Stimulated activated naive CD8-positive, alpha-beta T cell treated with anti-CD3 and anti-CD28 coated beads, Interleukin-15, Interleukin-2, amounts not matched to agents 100 U/mL and 50 U/mL, for 24 hours (primary cell): ENCODE measurements at places on chromosomes 16 and 17.

DNA sequence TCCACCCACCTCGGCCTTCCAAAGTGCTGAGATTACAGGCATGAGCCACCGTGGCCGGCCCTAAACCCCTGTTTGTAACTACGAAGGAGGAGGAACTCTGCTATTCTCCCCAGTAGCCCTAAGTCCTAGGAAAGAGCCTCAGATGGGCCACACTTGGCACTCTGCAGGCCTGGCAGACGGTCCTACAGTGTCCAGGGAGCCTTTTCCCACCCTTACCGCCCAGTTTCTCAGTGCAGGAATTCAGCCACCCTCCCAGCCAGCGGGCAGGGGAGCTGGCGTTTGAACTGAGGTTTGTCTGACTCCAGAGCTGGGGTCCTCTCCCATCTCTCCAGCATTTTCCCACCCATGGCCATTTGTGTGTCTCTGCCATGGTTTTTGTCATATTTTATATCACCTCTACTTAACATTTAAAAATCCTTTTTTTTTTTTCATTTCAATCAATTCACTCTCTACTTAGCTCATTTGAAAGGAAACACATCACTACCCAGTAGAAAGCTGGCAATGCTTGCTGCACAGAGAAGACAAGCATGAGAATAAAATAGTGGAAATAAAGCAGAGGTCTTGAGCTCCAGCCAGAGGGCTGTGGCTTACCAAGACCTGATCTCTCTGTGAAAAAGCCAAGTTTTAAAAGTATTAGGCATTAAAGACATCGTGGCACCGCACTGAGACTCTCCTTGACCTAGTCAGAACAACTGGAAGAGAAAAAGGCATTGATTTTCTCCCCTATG lies 34.9 kb downstream of the BCO1 start:
- DNase-seq, result no peak

- DNase-seq, result no peak
Measured at GRCh38 chr17:50127697-50128361, 2.1 kb downstream of the SAMD14 start.

DNA sequence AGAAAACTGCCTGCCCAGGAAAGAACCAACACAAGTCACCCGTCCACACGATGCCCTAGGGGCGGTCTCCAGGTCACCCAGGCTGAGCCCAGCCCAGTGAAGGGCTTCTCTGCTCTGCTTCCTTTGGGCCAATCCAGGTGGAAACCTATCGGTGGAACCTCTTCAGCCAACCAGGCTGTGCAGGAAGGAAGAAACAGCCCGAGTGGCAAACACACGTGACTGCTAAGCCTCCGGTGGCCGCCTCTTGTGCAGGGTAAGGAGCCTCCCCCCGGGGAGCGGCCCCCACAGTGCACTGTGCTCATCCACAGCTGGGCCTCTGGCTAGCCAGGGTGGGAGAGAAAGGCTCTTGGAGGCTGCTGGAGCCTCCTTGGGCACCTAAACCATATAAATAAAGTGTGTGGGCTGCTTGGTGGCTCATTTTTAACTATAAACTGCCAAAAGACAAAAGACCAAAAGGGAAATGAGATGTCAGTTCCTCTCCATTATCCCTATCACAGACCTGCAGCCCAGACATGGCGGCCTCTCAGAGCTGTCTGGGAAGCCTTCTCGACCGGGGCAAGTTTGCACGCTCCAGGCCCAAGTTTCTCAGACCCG lies 2.4 kb downstream of the RTN4RL1 start:
- DNase-seq, result no peak

DNA sequence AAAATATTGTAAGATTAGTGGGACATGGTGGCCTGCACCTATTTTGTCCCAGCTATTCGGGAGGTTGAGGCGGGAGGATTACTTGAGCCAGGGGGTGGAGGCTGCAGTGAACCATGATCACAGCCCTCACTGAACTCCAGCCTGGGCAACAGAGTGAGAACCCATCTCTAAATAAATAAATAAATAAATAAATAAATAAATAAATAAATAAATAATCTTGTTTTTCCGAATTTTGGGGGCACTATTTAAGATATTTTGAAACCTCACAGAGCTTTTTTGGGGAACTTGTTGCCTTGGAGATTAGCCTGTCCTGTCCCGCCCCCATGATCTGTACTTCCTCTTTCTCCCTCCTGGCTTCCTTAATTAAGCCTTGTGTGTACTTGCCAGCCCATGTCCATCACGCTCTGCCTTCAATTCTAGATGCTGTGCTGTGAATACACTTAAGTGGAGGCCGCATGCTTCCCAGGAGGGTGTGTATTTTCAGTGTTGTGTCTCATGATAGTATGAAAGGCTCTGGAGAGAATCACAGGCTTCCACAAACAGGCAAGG lies 4.4 kb downstream of the LGALS9 start:
- no peak for DNase-seq

GRCh38 chr16:87765776-87766484 lies at the start of gene KLHDC4:
Gene KLHDC4 (minus strand): TSS chr16:87765986. CDS start chr16:87765890, 96 bp downstream.
- peak; percentile 92 for DNase-seq

DNA sequence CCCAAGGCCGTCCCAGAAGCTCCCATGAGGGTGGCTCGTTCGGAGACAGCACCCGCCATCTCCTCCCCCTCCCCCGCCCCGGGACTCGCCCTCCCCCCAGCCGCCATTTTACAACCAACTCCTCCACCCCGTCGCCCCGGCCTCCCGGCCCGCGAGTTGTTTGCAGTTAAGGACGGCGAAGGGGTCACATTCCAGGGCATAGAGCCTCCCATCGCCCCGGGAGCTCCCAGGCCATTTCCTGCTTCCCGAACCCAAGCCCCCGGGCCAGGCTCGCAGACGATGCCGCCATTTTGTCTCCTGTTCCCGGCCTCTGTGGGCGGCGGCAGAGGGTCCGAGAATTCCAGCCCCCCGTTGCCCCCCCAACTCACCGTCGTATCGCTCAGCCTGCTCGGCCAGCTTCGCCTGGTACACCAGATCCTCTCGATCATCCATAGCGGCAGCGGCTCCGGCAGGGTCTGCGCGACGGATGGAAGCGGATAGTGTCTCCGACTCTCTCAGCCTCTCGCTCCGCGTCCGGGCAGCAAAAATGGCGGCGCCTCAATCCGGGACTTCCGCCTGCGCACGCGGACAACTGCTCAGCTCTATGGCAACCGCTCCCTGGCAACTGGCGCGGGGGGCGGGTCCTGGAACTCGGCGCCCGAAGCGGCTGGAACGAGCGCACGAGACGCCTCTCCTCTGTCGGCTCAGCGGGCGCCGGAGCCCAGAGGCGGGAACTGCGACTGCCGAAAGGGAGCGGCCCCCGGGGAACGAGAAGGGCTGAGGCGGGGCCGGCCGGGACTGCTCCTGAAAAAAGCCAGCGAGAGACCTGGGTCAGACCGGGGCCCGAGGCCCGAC lies at the start of gene YWHAE:
Gene YWHAE, minus strand, starts transcription at position 544 of the 834 bp plus-strand sequence. Its CDS starts 112 bp downstream, at position 432.
- peak; percentile 98 for DNase-seq

DNA sequence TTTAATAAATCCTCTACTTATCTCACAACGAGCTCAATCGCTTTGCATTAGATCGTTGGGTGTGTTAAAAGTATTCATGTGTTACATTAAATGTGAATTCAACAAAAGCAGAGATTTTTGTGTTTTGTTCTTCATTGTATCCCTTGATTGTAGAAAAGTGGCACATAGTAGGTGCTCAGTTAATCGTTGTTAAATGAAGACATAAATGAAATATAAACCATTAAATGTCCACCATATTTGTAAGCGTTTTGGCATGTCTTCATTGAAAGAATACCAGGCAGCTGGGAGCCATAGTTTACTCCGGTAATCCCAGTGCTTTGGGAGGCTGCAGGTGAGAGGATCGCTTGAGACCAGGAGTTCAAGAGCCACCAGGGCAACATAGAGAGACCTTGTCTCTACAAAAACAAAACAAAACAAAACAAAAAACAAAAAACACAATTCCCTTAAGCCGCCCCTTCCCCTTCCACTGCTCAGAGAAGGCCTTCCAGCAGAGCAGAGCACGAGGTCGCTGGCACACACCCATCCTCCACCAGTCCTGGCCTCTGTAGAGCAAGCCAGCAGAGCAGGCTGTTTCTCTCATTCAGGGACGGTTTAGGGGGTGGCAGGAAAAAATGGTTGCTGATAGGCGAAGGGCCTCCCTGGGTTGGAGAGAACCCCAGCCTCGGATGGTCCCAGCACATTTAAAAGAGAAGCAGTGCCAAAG lies 673 bp upstream of the CHD9 start:
- DNase-seq, result no peak

GRCh38 chr17:50199211-50199802 lies 2.1 kb downstream of the COL1A1 start:
- DNase-seq, result no peak

DNA sequence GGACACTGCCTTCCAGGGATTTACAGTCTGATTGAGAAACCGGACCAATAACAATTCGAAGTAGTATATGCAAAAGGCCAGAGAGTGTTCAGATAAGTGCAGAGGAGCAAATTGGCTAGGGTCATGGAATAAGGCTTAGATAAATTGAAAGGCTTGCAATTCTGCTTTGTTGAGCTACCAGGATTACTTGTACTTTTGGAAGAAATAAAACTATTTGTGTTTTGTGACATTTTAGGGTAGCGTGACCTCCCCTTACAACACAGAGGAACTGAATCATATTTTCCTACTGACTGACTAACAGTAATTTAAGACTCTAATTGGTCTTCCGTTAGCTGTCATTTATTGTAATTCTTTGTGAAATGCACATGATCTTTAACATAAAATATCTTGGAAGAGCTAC lies 104.7 kb downstream of the PITPNC1 start:
- DNase-seq, result no peak

GRCh38 chr17:67578142-67578457 lies 139.6 kb upstream of the NOL11 start:
- DNase-seq, result no peak

DNA sequence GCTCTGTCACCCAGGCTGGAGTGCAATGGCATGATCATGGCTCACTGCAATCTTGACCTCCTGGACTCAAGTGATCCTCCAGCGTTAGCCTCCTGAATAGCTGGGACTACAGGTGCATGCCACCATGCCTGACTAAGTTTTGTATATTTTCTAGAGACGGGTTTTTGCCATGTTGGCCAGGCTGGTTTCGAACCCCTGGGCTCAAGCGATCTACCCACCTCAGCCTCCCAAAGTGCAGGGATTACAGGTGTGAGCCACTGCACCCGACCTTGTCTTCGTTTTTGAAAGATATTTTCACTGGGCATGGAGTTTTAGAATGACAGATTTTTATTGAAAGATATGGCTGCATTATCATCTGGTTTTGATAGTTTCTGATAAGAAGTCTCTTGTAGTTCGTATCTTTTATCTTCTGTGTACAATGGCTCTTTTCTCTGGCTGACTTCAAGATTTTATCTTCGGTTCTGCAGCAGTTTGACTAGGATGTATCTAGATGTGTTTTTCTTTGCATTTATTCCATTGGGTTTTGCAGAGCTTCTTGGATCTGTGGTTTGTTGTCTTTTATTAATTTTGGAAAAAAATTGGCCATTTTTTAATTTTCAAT lies 14.6 kb downstream of the ADGRG5 start:
- DNase-seq, result no peak

GRCh38 chr17:83155128-83156121 lies 76.0 kb downstream of the METRNL start:
- DNase-seq, result peak; percentile 45

- no peak for DNase-seq
Measured at GRCh38 chr16:56980792-56981724, 8.3 kb upstream of the NLRC5 start.

DNA sequence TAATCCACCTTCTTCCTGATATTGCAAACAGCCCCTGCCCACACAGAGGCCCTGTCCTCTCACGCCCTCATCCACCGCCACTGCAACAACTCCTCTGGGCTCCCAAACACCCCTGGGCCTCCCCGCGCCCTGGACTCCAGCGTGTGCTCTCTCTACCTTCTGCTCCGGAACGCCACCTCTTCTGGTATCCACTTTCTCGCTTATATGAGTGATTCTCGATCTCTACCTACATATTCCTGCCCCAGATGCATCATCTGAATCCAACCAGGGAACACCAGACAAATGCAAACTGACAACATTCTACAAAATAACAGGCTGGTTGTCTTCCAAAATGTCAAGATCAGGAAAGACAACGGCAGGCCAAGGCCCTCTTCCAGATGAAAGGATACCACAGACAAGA lies 19.0 kb downstream of the CAMKK1 start:
- no peak for DNase-seq

DNA sequence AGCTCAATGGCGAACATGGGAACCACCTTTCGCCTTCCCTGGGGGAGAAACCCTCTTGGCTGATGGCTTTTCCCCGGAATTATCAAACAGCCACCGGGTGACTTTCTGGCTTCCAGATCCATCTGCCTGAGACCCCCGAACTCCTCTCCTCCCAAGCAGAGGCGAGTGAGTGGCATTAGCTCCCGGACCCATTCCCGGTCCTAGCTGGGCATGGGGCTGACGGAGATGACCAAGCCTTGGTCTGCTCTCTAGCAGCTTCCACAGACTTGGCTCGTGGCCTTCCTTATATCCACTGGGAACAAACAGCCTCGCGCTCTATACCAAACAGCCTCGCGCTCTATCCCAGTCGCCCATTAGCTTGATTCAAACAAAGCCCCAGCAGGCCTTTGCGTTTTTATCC lies 62.4 kb downstream of the CCDC182 start:
- no peak for DNase-seq

GRCh38 chr17:79715098-79715942 lies 15.4 kb upstream of the ENPP7 start:
- DNase-seq, result no peak

DNA sequence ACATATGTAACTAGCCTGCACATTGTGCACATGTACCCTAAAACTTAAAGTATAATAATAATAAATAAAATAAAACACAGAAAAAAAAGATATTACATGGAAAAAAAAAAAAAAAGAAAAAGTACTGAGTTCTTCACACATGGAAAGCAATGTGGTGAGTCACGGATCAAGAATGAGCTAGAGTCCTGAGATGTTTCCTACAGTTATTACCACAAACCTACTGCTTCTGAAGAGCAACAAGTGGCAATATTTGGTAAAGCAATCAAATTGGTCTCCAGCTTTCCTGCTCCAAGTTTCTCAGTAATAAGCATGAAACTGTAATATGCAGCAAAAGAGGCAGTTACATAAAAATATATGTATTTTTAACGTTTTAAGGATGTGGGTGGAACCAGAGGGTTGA lies 223.3 kb upstream of the SALL1 start:
- DNase-seq, result no peak

DNA sequence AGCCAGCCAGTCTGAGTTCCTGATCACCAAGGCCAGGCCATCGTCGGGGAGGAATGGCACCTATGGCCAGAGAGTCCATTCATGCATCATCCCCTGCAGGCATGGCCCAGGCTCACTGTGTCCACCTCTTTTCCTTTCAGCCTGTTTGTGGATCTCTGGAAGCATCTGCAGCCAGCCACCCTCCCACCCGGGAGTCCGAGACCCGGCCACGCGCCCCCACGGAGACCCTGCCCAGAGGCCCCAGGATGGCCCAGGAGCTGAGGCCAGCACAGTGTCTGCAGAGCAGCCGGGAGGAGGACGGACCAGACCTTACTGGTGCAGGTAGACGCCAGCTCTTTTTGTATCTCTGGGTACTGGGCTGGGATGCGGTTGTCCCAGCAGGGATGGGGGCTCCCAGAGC lies 245.1 kb upstream of the CIBAR2 start:
- DNase-seq, result no peak

DNA sequence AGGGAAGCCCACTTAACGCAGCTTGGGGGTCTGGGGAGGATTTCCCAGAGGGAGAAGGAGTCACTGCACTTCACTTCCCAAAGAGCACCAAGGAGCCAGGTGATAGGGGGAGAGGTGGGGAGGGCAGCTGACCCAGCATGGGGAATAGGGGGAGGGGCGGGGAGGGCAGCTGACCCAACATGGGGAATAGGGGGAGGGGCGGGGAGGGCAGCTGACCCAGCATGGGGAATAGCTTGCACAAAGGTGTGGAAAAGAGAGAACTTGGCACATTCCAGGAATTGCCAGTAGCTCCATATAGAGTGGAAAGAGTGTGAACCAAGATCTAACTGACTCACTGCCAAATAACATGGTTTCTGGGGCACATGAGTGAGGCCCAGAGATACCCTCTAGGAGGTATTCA lies 110.3 kb downstream of the CCT6B start:
- no peak for DNase-seq
